Fibroblast of skin of abdomen (primary cell): ENCODE measurements at places on chromosomes 2 and 18.

DNA sequence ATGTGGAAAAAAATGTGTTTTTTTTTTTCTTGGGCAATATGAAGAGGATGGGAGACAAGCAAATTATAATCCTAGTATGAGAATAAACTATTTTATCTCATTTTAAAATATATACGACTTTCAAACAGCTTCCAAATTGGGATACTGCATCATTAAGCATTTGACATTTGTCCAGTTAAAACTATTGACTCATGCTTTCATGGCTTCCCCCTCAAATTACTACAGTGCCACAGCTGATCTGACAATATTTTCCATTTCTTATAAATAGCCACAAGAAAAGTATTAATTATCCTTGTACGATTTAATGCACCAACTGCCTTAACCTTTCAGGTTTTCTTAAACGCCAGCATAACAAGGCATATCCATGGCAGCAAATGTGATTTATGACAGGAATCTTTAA lies 1134.8 kb upstream of the ZEB2 start:
- no peak for DNase-seq

DNA sequence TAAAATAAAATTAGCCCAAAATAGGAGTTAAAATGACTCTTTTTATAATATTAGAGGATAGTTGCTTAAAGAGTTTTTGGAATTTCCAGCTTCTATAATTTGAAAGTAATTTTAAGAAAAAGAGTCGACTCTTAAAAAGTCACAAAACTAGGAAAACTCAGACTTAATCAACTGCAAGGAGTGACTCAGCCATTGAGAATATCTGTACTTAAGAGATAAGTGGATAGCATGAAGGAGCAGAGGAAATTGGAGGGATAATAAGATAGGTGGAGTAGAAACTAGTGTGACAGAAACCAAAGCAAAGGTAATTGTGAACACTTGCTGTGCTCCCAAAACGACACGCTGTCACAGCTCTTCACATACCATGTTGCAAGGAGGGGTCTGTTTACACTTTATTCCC lies 8.4 kb downstream of the RSAD2 start:
- no peak for DNase-seq

- no peak for DNase-seq
Measured at GRCh38 chr2:58227171-58227917, 13.8 kb downstream of the FANCL start.

GRCh38 chr2:27264253-27264752 lies 1.5 kb upstream of the SLC30A3 start:
- no peak for DNase-seq

- no peak for DNase-seq
Measured at GRCh38 chr2:188973641-188974040, 532 bp upstream of the COL3A1 start.

- DNase-seq: no peak
Measured at GRCh38 chr2:173578404-173579107, 223.9 kb downstream of the CDCA7 start.

DNA sequence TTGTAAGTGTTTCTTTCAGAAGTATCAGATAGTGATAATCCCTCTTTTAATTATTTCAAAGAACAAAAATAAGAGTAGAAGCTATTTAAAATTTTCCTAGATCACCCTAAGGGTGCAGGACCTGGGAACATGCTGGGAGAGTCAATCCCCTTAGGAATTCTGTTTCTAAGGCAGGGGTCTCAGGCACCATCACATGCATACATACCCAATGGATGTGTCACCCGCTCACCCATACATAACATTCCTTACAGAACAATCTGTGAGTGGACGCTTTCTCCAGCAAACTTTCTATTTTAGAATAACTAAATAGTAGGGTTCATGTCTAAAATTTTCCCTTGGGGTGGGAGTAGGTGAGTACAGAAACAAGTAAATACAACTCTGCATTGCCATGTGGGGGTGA lies 8.4 kb downstream of the DSEL start:
- peak; percentile 36 for DNase-seq

DNA sequence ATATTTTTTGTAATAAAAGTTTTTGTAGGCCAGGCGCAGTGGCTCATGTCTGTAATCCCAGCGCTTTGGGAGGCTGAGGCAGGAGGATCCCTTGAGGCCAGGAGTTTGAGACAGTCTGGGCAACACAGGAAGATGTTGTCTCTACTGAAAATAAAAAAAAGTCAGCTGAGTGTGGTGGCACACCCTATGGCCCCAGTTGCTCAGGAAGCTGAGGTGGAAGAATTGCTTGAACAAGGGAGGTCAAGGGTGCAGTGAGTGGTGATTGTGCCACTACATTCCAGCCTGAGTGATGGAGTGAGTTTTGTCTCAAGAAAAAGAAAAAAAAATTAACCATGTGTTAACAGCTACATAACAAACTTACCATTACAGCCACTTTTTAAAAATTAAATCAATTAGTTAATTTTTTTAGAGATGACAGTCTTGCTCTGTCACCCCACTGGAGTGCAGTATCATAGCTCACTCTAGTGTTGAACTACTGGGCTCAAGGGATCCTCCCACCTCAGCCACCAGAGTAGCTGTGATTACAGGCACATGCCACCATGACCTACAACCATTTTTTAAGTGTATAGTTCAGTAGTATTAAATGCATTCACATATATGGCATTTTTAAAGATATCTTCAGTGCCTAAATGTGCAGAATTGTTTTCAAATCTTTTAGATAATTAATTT lies 67.2 kb upstream of the ACYP2 start:
- DNase-seq: no peak

DNA sequence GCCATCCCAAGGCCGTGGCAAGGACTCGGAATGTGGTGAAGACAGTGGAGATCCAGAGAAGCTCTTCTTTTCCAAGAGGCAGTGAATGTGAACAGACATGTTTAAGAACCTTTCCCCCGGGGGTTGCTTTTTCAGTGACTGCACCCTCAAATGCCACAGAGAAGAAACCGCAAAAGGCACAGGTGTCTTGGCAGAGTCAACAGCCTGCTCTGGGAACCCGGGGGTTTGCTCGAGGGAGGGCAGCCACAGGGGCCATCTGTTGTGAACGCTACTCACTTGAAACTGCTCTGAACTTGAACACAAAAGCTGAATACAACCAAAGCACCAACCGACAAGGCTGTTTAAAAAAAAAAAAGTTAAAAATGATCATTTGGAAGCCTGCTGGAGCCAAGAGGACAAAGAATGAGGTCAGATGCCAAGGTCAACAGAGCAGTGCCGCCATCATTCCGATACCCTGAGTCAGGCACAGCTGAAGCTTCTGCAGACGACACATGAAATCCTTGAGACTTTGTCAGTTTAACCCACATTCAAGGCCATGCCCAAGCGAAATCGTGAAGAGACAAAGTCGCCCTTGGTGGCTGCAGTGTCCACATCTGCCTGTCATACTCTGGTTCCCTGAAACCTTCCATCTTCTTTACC lies 47.4 kb downstream of the PSMG2 start:
- DNase-seq: peak; percentile 18

GRCh38 chr2:9641641-9642040 lies 10.8 kb upstream of the YWHAQ start:
- no peak for DNase-seq

- DNase-seq: no peak
Measured at GRCh38 chr2:134611316-134611715, 107.5 kb downstream of the TMEM163 start.

DNA sequence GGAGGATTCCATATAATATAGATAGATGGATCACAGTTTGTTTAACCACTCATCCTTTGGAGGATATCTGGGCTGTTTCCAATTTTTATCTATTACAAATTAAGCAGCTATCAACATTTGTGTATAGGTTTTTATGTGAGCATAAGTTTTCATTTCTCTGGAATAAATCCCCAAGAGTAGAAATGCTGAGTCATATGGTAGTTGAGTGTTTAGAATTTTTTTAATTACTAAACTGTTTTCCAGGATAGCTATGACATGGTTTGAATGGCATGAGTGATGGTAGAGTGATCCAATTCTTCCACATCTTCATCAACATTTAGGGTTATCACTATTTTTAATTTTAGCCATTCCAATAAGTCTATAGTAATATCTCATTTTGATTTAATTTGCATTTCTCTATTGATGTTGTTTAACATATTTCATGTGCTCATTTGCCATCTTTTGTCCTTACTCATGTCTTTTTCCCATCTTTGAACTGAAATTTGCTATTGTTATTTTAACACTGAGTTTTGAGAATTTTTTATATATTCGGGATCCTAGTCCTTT lies 31.4 kb downstream of the ABCB11 start:
- DNase-seq: no peak

DNA sequence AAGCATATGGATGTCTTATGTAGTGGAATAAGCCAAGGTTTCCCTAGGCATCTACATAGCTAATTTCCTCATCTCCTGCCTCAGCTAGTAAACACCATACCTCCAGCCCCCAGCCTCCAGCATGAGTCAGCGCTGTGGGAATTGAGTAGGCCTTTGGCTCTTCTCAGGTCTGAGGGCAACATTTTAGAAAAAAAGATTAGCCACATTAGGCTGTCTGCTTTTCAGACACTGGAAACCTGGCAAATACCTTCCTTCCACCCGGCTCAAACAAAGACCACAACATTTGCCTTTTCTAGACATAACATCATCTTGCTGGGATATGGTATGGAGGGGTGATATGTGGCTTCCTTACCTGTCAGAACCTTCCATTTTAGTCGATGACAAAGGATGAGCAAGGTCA lies 6.1 kb upstream of the CCDC195 start:
- peak; percentile 72 for DNase-seq

DNA sequence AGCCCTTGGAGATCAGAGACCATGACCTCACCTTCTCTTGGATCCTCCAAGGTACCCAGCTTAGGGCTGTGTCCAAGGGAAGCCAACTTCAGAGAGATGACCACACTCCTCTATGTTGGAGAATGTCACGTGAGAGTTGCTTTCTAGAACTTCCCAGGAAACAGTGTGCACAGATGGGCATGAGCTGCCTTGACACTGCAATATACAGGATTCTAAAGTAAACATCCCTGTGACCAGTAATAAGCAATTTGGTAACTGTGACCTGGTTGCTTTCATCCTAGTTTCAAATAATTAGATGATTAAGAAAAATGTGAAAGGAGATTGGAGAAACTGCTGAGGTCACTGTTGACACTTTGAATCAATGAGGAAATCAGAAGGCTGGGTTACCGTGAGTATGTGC lies 181.1 kb upstream of the EPAS1 start:
- no peak for DNase-seq

GRCh38 chr2:7373156-7373555 lies 455.9 kb downstream of the RNF144A start:
- DNase-seq: no peak

DNA sequence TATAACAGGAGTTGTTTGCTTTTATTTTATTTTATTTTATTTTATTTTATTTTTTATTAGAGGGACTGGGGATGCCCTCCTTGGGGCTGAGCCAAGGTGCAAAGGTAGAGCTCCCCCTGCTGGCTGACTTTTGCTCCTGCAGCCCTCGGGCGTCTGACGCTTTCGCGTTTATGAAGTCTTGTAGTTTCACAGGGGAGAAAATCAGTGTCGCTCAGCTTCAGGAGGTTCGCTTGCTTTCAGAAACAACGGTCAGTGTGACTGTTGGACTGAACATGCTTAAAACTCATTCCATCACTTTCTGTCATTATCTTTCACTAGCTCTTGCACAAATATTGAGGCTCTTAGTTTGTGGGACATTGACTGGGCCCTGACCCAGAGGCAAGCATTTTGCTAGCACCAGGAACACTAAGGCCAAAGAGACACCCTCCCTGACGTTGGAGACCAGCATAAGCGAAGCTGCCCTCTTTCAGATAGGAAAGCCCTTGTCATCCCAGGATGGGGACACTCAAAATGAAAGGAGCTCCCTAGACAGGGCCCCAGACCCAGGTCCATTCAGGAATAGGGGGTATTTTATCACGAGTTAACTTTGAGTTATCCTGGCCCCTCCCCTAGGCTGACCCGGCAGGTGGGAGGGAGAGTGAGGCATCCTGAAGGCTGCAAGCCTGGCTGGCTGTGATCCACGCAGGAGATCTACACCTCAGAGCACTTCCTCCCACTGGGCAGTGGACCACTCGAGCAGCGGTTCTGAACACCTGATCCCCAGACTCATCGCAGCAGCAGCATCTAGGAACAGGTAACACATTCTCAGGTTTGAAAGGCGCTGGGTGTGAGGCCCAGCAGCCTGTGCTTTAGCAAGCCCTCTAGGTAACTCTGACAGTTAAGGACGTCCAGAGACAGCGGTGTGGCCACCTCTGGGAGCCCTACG lies 34.4 kb downstream of the LGALSL start:
- peak; percentile 38 for DNase-seq

- peak; percentile 25 for DNase-seq
Measured at GRCh38 chr2:146850746-146851145, 994.1 kb upstream of the ACVR2A start.

GRCh38 chr2:70305531-70305930 lies 3.7 kb upstream of the FAM136A start:
- DNase-seq: no peak

DNA sequence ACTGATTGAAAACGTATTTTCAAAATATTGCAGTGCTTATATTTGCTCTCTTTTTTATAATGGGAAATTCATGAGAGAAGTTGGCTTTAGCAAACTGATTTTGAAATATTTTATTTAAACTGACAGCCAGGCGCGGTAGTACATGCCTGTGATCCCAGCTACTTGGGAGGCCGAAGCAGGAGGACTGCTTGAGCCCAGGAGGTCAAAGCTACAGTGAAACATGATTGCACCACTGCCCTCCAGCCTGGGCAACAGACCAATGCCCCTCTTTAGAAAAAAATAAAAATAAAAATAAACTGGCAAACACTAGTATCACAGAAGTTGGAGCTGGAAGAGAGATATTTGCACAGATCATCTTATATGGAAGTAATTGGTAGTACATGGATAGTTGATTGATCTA lies 20.7 kb downstream of the ZBTB7C start:
- no peak for DNase-seq

DNA sequence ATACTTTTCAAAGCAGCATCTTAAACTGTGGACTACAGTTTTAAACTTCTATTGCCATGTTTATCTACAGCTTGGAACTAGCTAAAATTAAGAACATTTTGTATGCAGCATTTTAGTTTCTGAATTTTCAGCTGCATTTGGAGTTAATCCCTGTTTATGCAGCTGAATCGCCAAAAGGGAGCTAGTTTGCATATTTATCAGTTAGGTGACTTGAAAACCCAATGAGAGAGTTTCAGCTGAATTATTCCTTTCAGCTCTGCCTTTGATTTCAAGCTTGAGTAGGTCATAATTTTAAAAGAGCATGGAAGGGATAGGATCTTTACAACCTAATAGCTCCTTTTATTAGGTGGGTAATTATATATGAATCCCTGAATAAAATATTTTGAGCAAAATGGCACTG lies 692.6 kb downstream of the MBD2 start:
- no peak for DNase-seq

DNA sequence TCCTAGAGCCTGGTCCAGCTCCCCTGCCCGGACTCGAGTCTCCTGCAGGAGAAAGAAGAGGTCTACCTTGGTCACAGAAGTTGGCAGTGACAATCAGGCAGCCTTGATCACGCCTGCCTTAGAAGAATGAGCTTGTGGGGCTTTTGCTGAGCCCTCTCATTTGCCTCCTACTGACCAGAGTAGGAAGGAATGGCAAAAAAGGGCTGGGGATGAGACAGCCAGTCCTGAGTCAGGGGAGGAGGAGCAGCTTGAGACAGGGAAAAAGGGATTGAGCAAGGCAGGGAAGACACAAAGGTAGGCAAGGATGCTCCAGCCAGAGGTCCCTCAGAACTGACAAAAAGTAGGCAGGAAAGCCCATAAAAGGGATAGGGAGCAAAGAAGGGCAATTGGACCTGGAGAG lies 6.0 kb downstream of the WDR54 start:
- DNase-seq: no peak

GRCh38 chr2:30266051-30266621 lies 34.8 kb downstream of the LBH start:
- DNase-seq: no peak

GRCh38 chr2:60633615-60634014 lies 80.2 kb upstream of the BCL11A start:
- no peak for DNase-seq

- DNase-seq: no peak
Measured at GRCh38 chr2:156800065-156800653, 364.0 kb downstream of the GPD2 start.
